Daoy (cell line): ENCODE measurements at places on chromosomes 6 and 20. TPM values are rescaled to one million over a fixed set of nuclear protein-coding genes. Genes with fewer than 3 reads are reported as not detected.

GRCh38 chr6:775863-776262 is 82.9 kb upstream of the EXOC2 start:
- DNase-seq: no peak

- DNase-seq: no peak
Measured at GRCh38 chr20:23155141-23155590, 69.0 kb upstream of the CD93 start.

DNA sequence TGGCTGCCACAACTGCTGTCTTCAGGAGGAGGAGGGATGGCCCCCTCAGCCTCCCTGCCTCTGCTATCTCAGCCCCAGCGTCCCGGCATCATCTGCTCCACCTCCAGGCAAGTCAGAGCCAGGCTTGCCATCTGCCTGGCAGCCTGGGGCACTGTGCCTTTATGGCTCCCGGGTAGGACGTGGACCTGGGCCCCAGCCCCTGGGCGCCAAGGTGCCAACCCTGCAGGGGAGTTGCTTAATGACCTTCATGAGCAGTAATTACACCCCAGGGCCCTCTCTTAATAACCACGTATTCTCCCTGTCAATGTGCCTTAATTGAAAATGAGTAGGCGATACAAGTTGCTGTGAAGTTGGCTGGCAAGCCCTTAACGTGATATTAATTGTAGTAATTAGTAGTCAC is 122.1 kb upstream of the MLN start:
- no peak for DNase-seq

DNA sequence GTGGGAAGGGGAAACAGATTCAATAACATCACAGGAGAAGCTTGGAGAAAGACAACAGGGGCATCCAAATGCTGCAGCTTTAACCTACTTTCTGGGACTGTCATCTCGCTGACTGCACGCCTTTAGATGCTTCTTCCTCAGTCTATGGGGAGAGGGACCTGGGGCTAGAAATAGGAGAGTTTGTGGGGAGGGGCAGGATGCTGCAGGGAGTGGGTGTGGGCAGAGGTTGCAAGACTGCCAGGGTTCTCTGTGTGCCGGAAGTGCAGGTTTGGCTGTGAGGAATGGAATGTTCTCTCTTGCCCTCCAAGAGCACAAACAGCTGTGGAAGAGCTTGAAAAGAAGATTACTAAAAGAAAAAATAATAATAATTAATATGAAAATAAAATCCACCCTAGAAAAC is 93.2 kb downstream of the FOXO3 start:
- DNase-seq: no peak

DNA sequence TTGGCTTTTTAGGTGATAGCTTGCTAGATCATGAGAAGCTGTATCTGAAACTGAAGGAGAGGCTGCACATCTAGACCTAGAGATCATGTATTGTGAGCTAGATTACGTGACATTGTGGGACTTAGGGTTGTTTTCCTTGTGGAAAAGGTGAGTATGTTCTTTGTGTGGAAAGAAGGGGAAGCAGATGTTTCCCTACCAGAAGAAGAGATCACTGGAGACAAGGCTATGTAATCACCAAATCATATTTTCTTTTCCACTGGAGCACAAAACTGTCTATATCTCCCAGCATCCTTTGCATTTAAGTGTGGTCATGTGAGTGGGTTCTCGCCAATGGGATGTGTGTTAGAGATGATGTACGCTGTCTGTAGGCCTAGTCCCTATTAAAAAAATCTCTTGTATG is 7.0 kb upstream of the EPB41L2 start:
- no peak for DNase-seq

GRCh38 chr6:154361476-154361875 is 4.9 kb upstream of the IPCEF1 start:
- DNase-seq: no peak

DNA sequence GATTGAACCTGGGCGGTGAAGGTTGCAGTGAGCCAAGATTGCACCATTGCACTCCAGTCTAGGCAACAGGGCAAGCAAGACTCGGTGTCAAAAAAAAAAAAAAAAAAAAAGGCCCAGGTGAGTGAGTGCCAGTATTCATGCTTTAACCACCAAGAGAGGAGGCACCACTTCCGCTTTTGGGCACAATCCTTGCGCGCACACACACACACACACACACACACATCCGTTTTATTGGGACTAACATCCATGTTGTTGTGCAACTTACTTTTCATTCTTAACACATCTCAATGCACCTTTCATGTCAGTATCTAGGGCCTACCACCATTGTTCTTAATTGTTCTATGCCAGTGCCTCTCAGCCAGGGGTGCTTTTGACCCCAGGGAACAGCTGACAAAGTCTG is 263.0 kb downstream of the CDC5L start:
- DNase-seq: no peak

DNA sequence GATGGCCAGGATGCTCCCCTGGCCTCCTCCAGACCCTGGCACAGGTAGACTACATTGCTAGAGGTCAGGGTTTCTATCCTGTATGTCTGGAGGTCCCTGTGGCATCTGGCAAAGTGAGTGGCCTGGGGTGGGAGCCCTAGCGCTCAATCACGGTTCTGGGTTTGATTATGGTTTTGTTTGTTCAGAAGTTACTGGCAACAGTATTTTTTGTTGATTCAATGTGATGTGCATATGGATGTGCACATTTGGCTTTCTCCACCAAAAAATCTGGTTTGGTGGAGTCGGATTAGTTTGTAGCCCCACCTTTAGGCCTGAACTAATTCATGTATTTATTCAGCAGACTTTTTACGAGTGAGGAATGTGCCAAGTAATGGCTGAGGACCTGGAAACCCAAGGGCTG is 109.7 kb downstream of the VEGFA start:
- no peak for DNase-seq

DNA sequence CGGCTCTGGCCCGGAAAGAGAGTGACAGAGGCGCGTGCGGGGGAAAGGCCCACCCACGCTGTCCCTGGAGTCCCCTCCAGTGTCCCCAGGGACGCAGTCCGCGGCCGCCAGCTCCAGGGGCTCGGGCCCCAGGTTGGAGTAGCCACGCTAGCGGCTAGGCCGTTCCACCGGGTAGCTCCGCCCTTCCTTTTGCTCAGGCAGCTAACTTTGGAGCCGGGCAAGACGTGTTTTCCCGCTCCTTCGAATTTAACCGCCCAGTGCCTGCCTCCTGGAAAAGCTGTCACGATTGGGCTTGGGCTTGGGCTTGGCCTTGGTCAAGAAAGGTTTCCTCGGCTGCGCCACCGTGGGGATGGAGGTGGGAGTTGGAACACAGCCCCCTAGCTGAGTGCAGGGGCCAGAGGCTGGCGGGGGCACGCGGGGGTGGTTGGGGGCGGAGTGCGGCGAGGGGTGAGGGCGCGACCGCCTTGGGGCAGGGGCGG is 4.7 kb downstream of the LINC00237 start:
- peak; percentile 49 for DNase-seq

DNA sequence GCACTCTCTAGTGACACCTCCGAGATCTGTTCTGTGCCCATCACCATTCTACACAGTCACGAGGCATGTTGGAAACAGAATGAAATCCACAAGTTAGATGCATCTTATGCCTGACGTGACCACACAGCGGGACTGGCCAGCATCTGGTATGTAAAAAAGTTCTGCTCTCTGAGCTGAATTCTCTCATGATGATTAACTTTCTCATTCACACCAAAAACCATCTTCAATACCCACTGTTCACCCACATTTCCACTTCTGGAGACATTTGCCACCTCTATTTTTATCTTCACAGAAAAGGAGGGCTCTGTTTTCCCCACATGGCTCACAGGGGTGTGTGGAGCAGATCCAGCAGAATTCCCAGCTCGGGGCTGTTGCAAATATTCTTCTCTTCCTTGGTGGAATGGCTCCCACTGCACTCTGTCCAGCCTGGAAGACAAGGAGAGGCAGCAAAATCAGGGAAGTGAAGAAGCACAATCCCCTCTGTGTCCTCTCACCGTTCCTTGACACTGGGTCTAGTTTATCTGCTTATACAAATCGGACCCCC is 303.4 kb downstream of the TAF4 start:
- DNase-seq: no peak

DNA sequence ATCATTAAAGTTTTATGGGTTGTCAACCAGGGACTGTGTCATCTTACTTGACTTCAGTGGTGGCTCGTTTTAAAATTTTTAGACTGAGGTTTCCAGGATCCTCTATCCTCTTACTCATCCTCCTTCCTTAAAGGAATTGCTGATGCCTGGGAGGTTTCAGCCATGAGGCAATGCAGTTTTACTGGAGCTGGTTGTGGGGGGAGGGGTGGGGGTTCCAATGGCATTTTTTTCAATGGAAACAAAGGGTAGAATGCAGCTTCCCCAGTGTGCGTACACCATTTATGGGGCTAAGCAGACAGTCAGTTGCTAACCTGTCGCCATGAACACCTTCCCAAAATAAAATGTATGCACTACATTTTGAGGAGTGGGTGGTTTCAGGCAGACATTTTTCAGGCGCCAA is 88.0 kb downstream of the METTL24 start:
- DNase-seq: peak; percentile 26

GRCh38 chr6:54087721-54088120 is 23.5 kb upstream of the MLIP start:
- no peak for DNase-seq

DNA sequence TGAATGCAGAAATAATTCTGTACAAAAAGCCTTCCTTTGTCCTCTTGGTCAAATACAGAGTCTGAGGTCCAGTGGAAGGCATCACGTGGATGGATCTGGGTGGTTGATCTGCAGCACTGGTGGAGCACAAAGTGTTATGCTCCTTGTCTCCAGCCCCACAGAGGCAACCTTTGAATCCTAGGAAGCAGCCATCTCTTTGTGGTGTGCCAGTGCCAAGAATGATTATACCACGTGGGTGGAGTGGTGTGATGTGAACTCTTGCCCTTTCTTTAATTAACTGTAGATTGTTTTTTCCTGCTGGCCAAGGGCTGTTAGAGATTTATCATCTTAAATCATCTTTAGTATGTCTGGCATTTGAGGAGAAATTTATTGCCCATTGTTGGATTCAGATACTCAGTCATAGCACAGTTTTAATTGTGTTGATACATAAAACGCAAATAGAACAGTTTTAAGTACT is 31.1 kb downstream of the NCOA7 start:
- peak; percentile 36 for DNase-seq

LBP gene
- not detected in 2 replicates for total RNA-seq

CRISP2 gene
- total RNA-seq: 0.23 and 1.1 TPM in 2 replicates

PACRG gene
- total RNA-seq: not detected in 2 replicates

MUCL3 gene
- total RNA-seq: not detected in 2 replicates
